Astrocyte of the spinal cord (primary cell): ENCODE measurements at places on chromosomes 2 and 18.
A peak's percentile ranks its signal among the peaks of the same experiment; 100 is the strongest.

DNA sequence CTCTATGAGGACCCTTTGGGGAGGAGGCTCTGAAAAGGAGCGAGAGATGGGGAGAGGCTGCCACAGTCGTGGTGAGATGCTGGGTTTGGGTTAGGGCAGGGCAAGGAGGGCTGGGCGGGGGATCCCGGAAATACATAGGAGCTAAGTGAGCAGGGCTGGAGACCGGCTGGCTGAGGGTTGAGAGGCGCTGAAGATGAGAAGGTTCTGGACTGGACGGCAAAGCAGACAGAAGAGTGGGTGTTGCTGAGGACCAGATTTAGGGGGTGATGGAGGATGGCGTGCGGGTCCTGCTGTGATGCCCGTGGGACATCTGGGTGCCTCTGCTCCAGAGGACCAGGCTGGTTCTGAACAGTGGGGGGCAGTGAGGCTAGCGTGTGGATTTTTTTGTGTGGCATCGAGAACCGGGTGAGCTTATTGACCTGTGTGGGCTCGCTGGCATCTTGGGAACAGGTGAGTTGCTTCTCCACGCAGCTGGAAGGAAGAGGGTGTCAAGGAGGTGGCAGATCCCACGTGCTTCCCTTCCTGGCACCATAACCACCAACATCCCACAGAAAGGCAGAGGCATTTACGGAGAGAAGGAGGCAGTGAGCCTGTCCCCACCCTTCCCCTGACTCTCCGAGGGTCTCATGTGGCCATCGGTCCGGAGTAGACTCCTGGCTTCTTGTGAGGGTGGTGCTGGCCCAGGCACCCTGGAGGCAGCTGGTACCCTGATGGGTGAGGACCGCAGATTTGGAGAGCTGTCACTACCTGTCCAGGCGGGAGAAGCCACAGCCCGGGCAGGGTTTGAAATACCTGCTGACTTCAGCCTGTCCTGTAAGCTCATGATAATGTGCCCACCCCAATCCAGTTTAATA lies 70.3 kb downstream of the ASB1 start:
- no peak for DNase-seq

DNA sequence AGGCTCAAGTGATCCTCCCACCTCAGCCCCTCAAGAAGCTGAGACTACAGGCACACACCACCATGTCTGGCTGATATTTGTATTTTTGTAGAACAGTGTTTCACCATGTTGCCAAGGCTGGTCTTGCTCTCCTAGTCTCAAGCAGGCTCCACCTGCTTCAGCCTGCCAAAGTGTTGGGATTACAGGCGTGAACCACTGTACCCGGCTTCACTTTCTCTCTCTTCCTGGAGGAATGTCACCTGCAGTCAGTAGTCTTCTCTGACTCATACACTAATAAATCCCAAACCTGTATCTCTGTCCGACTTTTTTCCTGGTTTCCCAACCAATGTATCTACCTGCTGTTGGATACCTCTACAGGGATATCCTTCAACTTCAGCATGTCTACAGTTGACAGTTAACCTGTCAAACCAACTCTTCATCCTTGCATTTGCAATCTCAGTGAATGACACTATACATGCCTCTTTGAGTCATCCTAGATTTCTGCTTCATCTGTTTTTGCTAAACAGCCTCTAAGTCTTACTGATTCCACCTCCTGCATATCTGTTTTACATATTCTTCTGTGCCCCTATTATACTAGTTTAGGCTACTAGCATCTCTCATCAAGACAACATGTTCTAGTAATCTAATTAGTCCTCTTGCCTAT lies 54.5 kb downstream of the RBBP8 start:
- no peak for DNase-seq

GRCh38 chr2:175366815-175367214 lies 185.3 kb upstream of the ATP5MC3 start:
- peak; percentile 48 for DNase-seq

DNA sequence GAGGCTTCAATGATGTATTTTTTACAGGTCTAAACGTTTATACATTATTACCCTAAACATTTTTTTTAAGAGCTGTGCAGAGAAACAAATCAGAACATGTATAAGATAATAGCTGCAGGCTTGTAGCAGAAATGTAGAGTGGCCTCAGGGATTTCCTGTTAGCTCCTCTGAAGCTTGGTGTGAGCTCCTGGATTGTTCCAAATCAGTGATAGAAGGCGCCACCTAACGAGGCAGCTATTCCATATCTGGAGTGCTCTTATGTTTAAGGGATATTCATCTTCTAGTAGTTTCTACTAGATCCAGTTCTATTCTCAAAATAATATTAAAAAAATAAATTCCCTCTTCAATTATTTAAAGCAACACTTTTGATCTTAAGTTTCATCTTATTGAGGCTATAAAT lies 93.1 kb downstream of the LRP1B start:
- peak; percentile 20 for DNase-seq

- DNase-seq = no peak
These were observed 19.0 kb downstream of the NABP1 start for GRCh38 chr2:191696966-191697365.

- no peak for DNase-seq
These were observed 74.5 kb upstream of the B3GNT7 start for GRCh38 chr2:231321021-231321420.

GRCh38 chr2:234821946-234822475 lies 129.8 kb upstream of the SH3BP4 start:
- DNase-seq = no peak

- no peak for DNase-seq
These were observed 692.6 kb upstream of the TMEFF2 start for GRCh38 chr2:192887337-192887736.

- no peak for DNase-seq
These were observed 81.8 kb downstream of the RAPGEF4 start for GRCh38 chr2:172817411-172817810.
